ENCODE measurements at places on chromosomes 13 and 19.

DNA sequence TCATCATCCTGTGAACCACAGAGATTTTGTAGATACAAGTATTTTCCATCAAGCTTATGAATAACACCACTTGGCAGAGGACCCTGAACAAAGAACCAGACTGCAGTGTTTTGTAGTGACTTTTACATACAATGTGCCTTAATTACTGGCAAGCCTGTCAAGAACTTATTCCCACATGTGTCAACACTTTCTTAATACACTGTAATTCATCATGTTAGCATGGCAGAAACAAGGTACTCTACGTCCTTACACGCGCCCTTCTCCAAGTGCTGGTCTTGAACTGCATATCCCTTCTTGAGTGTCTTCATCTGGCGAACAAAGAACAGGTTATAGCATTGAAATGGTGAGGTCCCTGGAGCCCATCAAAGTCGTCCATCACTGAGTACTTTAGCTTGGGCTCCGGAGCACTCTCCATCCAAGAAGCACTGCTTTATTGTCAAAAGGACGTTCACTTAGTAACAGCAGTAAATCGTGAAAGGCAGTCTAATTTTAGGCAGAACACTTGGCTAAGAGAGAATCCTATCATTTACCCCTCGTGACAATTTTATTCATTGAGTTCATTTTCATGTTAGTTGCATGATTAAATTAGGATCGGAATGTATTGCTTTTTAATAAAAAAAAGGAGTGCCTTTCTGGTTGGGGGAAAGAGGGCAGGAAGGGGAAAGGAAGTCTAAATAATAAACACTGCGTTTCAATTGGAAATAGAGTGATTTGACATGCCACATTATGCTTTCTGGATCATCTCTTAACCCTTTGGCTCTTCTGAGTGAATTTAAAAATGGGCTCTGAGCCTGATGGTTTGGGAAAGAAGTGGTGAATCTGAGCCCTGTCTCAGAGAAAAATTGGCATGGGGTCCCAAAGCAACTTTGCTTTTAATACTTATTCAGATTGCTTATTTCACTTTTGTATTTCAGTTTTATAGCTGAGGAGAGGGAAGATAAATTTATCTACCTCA lies 376.1 kb downstream of the DLEU7 start:
- DNase-seq: no peak

GRCh38 chr13:20209948-20210347 lies 17.2 kb upstream of the GJB2 start:
- no peak for DNase-seq

- DNase-seq: no peak
Measured at GRCh38 chr13:98751367-98751782, 1.1 kb downstream of the SLC15A1 start.

- DNase-seq: no peak
Measured at GRCh38 chr13:35714121-35714520, 237.6 kb upstream of the MAB21L1 start.

DNA sequence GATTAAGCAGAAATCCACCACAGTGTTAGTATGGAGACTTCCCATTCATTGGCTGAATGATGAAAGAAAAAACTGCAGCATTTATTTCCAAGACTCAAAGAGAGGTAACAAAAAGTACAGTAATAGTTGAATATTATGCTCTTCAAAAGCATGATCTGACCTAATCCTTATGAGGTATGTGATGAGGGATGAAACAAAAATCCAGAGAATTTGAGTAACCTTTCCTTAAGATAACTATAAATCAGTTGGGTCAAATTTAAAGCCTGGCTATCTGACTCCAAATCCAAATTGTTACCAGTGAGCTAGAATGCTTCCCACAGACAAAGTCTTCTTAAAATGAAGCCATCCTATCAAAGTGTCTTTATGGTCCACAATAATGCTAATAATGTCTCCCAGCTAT lies 38.1 kb downstream of the NUFIP1 start:
- DNase-seq: no peak

- DNase-seq: no peak
Measured at GRCh38 chr13:79457390-79457789, 23.6 kb upstream of the NDFIP2 start.

- no peak for DNase-seq
Measured at GRCh38 chr19:29612121-29612520, 6.0 kb downstream of the POP4 start.

DNA sequence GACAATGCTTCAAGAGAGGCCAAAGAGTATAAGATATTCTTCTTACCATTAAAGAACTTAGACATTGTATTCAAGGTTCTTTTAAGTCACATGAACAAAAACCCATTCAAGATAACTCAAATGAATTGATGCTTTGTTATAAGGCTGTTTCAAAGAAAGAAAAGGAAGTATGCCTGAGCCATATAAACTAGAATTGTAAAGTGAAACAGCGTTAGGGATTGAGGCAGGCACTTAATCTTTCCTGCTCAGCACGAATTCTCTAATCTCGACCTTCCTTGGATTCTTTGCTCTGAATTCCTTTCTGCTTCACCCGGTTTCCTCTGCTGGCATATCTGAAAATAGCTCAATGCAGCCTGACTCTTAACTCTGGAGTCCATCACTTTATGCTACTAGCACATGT lies 595.4 kb downstream of the DIAPH3 start:
- no peak for DNase-seq

GRCh38 chr13:100815476-100816046 lies 141.0 kb upstream of the TMTC4 start:
- DNase-seq: no peak

GRCh38 chr13:62014299-62014698 lies 598.6 kb upstream of the PCDH20 start:
- no peak for DNase-seq

GRCh38 chr13:35485424-35485823 lies 8.9 kb upstream of the MAB21L1 start:
- no peak for DNase-seq

DNA sequence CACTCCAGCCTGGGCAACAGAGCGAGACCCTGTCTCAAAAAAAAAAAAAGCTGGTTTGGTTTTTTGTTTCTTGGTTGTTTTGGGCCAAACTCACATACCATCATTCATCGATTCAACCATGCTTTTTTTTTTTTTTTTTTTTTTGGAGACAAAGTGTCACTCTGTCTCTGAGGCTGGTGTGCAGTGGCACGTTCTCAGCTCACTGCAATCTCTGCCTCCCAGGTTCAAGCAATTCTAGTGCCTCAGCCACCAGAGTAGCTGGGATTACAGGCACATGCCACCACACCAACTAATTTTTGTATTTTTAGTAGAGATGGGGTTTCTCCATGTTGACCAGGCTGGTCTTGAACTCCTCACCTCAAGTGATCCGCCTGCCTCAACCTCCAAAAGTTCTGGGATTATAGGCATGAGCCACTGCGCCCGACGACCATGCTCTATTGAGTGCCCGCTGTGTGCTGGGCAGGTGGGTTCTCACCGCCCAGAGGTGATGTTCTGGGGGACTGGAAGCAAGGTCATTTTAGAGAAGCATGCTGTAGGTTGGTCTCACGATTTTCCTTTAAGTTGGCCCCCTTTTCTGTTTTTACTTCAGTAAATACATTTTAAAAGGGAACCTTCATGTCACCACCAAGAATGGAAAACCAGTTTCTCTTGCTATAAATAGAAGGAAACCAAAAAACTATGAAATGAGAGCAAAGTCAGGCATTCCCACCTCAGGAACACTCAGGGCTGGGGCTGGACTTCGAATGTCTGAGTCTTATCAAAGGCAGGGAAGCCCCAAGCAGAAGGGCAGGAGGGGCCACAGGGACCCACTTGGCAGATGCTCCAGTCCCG lies 8.3 kb upstream of the JUND start:
- DNase-seq: no peak

DNA sequence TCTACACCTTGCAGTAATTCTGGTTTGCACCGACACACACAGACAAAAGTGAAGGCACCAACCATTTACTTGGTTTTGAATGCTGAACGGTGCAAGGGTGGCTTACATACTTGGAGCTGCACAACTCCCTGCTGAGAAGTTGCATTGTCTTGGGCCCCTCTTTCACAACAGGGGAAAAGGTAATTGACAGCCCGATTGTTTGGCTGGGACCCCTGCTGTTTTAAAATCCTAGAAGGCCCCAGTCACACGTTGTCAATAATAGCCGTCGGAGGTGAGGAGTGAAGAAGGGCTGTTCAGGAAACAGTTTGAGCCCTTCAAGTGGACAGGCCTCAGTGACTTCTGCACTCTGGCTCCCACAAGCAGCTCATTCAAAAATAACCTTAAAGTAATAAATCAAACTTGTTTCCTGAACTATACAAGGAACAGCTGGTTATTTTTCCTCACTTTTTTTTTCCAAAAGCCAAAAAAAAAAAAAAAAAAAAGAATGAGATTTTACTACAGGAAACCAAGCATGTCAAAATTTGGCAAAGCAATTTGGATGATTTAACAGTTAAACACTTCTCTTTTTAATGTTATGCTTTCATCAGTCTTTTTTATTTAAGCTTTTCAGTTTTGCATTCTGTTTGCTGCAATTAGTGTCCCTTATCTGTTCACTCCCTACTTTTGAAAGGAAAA lies 19.0 kb upstream of the SPRY2 start:
- no peak for DNase-seq

GRCh38 chr19:13408889-13409518 lies 97.3 kb downstream of the CACNA1A start:
- no peak for DNase-seq

DNA sequence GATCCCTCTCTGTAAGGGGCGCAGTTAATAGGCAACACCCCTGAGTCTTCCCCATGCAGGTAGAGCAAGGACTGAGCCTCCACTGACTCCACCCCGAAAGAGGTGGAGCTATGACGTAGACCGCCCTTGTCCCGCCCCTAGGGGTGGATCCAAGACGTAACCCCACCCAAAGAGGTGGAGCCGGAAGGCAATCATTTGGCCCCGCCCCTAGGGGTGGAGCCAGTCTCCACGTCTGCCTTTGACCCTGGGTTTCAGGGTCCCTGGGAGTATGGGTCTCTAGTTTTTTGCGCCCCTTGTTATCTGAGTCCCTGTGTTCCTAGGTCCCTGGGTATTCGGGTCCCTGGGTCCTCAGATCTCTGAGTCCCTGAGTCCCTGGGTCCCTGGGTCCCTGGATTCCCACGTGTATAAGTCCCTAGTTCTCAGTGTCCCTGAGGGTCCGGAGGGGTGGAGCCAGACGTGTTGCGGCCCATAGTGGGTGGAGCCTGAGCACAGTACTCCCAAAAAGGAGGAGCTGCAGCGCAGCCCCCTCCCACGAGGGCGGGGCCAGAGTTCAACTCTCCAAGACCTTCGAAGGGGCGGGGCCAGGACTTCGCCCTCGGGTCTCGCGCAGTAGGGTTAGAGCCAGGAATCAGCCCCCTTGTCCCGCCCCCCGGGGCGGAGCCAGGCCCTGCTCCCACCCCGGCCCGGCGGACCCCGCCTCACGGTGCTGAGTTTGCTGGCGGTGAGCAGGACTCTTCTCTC lies 5.3 kb downstream of the DENND1C start:
- peak; percentile 30 for DNase-seq

DNA sequence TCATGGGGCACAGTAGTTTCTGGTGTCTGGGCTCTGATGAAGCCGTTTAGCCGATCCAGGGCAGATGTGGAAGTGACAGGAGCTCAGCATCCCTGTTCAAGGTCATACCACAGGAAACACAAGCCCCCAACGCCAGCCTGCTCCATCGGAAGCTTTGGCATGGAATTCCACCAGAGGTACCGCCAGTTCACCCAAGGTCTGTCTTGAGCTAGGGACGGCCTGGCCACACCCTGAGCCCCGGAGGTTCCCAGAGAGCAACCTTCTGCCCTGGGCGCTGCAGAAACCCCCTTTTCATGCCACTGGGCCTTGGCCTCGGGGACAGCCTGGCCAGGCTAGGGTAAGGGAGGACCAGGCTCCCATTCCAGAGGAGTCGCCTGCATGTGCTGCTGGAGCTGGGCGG lies 39.4 kb upstream of the TPM4 start:
- no peak for DNase-seq

- no peak for DNase-seq
Measured at GRCh38 chr13:106284358-106284757, 251.1 kb downstream of the EFNB2 start.

DNA sequence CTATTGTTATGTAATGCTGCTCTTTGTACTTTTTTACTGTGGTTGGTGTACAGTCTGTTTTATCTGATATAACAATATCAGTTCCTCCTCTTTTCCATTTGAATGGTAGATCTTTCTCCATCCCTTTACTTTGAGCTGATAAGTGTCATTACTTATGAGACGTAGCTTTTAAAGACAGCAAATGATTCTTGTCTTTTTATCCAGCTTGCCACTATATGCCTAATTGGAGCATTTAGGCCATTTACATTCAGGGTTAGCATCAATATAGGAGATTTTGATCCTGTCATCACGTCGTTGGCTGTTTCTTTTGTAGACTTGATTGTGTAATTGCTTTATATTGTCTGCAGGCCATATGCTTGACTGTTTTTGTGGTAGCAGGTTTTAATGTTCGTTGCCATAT lies 894.2 kb upstream of the ATXN8OS start:
- DNase-seq: no peak

DNA sequence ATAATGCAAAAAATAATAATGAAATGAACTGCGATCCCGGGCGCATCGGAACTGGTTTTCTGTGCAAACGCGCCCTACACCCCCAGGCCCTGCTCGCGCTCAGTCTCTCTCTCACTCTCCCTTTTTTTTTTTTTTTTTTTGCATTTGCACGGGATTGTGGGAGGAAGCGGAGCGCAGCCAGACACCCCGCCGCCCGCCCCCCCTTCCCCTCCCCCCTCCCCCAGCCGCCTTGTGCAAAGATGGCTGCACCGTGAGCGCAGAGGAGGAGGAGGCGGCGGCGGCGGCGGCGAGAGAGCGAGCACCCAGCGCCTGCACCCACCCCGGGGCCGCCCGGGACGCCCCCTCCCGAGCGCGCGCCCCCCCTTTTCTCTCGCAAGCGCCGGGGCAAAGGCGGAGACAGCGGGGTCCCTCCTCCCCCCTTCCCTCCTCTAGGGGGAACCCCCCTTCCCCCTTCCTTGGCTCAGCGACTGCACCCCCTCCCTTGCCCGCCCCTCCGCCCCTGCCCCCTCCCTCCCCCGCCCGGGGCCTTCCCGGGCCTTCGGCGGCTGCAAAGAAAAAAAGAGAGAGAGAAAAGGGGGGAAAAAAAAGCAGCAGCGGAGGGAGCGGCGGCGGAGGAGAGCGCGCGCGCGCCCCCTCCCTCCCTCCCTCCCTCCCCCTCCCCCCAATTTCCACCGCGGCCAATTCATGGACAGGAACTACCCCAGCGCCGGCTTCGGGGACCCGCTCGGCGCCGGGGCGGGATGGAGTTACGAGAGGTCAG lies at the start of gene PRR12:
Gene PRR12, plus strand, starts transcription at position 212 of the 760 bp plus-strand sequence. Its CDS starts 473 bp downstream, at position 685.
- peak; percentile 53 for DNase-seq

GRCh38 chr13:28574617-28575142 lies 79.8 kb upstream of the FLT1 start:
- DNase-seq: no peak
